ENCODE measurements at places on chromosomes 7 and 10.

DNA sequence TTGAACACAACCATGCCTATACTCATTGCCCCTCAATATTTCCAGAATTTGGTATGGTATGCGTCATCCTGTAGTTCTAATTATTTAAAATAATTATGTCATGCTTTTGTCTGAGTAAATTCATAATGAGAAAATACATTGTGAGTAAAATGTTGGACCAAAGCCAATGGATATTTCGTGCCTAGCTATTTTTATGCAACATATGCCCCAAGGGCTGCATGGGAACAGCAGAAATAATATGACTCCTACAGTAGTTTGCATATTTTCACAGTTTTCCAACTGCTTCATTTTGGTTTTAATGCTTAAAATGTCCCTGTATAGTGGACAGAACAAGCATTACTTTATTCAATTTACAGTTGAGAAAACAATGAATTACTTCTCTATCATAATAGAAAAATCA is 1115.6 kb upstream of the GHITM start:
- DNase-seq, result no peak

DNA sequence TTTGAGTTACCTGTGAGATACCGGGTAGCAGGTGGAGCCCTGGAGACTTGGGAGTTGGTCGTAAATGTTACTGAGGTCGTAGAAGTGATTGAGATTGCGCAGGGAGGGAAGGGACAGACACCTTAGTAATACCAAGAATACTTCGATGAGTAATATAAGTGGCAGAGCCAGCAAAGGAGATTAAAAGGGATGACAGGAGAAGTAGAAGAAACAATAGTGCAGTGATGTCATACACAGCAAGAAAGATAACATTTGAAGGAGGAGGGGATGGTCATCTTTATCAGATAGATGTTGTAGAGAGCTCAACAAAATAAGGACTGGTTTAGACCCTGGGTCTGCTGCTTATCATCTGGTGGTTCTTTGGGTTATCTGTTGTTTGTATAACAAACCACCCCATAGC is 5.0 kb downstream of the BCCIP start:
- no peak for DNase-seq

GRCh38 chr10:31319602-31320549 is 860 bp downstream of the ZEB1 start:
- peak; percentile 48 for DNase-seq

DNA sequence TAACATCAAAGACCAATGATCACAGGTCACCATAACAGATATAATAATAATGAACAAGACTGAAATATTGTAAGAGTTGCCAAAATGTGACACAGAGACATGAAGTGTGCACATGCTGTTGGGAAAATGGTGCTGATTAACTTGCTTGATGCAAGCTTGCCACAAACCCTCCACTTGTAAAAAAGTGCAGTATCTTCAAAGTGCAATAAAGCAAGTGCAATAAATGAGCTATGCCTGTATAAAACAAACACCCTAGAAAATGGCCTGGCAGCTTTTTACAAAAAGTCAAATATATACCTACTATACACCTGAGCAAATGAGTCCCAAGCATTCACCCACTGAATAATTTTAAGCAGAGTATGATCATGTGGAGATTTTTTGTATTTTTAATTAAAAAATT is 9.7 kb upstream of the CCDC7 start:
- no peak for DNase-seq

DNA sequence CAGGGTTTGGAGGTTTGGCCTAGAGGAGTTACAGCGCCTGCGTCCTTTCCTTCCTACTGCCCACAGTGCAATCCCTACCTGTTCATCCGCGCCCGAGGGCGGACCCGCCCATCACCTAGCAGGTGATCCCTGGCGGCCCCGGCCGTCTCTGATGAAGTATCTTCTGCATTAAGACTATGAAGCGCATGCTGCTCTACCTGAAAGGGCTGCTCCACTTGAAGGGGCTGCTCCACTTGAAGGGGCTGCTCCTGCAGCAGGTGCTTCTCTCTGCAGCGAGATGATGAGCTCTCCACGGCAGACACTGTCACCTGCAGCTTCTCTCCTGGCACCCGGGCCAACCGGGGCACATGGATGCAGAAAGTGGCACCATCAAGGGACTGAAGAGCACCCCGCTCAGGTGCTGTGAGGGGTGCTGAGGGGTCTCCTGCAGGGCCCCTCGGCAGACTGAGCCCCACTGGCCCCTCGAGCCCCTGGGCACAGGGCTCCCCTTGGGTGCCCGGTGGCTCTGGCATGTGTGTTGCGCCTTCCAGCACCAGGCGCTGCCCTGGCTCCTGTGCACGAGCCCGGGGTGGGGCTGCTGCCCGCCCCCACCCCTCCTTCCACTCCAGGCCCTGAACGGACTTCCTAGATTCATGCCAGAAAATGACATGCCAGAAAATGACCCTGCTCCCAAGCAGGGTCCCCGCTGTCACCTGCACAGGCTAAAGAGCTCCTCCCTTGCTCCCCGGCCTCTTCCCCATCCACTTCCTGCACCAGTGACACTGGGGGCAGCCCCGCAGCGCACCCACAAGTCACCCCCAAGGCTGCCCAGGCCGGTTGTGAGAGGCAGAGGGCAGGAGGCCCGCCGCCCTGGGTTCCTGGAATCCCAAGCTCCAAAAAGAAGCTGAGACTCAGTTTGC is 29.4 kb downstream of the WDR86 start:
- DNase-seq, result peak; percentile 65

DNA sequence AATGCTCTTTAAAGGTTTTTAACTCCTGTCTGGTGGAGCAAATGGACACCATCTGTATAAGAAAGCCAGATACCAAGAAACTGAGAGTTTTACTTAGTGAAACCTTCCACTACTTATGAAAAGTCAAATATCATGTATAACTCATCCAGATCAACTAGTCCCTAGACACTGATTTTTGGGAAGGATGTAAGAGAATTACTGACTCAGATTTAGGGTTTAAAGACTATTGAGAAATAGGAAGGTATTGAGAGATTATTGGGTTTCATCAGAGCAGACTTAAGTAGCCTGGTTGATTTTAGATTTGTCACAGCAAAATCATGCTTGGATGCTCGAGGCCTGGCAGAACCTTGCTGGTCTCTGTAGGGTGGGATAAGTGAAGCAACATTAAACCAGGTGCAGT is 3.1 kb downstream of the CSTF2T start:
- DNase-seq, result no peak

DNA sequence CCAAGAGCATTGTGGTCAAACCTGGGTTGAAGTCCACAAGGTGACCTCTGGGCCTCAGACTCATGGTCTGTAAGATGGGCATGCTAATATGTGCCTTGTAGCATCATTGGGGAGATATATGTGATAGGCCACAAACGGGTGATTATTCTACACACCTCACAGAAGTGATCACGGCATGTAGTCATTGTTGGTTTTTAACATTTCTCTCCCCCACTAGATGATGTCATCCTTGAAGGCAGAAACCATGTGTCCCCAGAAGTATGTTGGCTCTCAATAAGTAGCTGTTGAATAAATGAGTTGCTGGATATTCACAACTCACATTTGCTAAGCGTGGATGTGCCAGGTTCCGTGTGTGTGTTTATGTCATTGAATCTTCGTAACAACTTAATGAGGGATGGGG is 42.4 kb downstream of the GATA3 start:
- no peak for DNase-seq

DNA sequence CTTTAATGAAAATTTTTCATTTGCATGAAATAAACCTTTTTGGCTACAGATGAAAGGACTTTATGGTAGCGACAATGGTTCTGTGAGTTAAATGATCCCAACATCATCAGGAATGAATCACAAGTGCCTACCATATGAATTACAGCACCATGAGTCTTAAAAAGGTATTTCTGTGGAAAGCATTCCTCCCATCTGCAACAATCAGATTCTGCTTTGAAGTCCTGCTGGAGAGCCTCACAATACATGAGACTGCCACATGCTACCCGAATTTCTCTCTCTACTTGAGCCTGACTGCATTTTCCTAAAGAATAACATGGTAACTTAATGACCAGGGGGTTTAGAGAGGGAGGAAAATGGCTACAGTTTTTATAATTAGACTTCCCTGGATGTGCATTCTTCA is 190.3 kb downstream of the TWIST1 start:
- DNase-seq, result no peak

- peak; percentile 84 for DNase-seq
These were observed at the start of gene ITGB8 for GRCh38 chr7:20330239-20330927. ITGB8 (plus strand) TSS chr7:20330900; CDS start chr7:20331807, 907 bp downstream.

- DNase-seq, result no peak
These were observed 2.5 kb downstream of the NUDT1 start for GRCh38 chr7:2244404-2244995.

- DNase-seq, result no peak
These were observed 1.0 kb upstream of the PILRA start for GRCh38 chr7:100372256-100372655.

- DNase-seq, result peak; percentile 76
These were observed 8.8 kb upstream of the INTS1 start for GRCh38 chr7:1512781-1513656.

- DNase-seq, result no peak
These were observed 33.0 kb upstream of the DIP2C start for GRCh38 chr10:722281-723060.

DNA sequence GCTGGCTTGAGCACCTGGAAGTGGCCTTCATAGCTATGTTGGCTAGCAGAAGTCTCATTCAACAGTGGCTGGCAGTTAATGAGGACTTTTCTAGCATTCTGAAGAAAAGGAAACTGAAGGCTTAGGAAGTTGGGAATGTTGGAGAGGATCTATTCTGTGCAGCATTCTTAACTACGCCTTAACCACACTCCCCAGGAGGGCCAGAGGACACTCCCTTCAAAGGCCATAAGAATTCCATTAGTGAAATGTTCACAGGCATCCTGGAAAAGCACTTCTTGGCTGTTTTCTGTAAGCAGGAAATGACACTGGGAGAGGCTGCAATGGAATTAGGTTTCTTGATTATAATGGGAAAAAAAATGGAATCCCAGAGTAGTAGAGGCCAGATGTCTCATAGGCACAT is 188.9 kb downstream of the ARHGAP12 start:
- DNase-seq, result no peak

GRCh38 chr7:130152493-130153210 is 52.6 kb downstream of the TMEM209 start:
- DNase-seq, result no peak

GRCh38 chr10:90396721-90397120 is 461.1 kb downstream of the HTR7 start:
- DNase-seq, result no peak

DNA sequence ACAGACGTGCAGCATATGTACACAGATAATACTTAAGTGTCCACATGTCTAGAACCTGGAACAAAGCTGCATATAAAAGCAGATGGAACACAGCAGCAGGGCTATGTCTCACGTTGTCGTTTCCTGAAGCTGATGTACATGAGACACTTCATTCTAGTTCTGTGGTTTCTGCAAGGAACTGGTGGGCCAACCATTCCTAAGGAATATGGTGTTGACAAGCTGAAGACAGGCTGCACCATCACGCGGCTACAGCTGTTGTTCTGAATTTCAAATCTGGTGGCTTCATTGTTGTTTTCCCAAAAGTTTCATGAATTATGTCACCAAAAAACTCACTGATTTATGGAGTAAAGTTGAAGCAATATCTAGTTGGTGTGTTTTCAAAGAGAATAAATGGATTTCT is 33.7 kb downstream of the PRKAG2 start:
- DNase-seq, result no peak

- DNase-seq, result no peak
These were observed 51.2 kb downstream of the GTF2I start for GRCh38 chr7:74708569-74709275.

- no peak for DNase-seq
These were observed 132.2 kb downstream of the VIPR2 start for GRCh38 chr7:159012353-159013069.

DNA sequence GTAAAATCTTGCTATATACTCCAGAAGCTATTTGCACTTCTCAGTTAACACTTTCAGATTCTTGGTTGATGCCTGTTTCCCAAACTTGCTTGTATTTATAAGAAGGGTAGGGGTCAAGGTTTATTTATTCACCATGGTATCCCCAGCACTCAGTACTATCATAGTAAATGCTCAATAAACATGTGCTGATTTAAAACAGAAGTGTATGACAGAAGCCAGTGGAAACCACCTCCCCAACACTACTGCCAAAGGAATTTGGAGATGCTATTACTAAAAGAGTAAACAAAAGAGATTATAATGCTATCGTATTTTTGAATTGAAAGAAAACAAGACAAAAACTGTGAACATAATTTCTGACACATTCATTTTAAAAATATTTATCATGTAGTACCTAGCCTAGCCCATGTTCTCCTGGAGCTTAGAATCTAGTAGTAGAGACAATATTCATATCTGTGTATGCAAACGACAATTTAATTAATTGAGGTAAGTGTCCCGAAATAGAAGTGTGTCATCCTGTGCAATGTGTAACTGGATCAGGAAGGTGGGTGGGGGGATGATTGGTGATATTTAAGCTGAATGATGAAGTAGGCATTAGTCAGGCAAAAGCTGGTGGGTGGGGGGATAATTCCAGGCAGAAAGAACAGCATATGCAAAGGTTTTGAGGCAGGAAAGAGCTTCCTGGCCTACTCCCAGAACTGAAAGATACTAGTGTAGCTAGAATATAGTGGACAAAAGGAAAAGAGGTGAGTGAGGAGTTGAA is 77.5 kb downstream of the HGF start:
- no peak for DNase-seq

- no peak for DNase-seq
These were observed 267.2 kb upstream of the LRGUK start for GRCh38 chr7:133859871-133860450.

DNA sequence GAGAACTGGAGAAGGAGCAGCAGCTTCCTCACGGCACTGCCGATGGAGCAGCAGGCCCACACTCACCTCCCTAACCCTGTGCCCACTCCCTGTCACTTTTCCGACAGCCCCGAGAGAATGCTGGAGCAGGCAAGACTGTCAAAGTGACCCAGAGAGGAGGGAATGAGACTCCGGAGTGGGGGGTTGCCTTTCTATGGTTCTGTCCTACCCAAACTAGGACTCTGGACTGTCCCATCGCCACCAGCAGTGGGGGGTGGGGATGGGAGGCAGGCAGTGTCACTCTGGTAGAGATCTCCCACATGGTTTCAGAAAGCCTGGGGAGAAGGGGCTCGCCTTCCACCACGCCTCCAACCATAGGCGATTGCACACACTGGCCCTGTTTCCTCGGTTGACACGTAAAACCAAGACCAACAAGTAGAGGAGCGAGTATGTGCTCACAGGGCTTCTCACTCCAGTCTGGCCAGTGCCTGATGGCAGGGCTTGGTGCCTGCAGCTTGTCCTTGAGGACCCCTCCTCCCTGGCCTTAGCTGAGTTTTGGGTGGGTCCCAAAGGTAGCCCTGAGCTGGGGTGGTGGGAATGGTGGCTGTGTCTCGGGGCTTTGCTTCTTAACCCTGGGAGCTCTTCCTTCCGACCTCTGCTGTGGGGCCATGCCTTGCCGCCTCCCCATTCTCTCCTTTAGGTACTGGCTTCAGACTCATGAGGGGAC is 148.5 kb downstream of the PTPN20 start:
- no peak for DNase-seq

- DNase-seq, result peak; percentile 65
These were observed 10.9 kb downstream of the SEC31B start for GRCh38 chr10:100508691-100509150.

GRCh38 chr7:99558306-99559174 is at the start of gene ZNF655:
ZNF655 (plus strand) TSS chr7:99558642; CDS start chr7:99560560, 1,918 bp downstream.
- DNase-seq, result peak; percentile 94
